ENCODE measurements at places on chromosomes 1 and 21. TPM values are rescaled to one million over a fixed set of nuclear protein-coding genes. Genes with fewer than 3 reads are reported as not detected.

S100A2 gene
- total RNA-seq: not detected

RNU1-1 gene
- total RNA-seq: 3,278 TPM

DNA sequence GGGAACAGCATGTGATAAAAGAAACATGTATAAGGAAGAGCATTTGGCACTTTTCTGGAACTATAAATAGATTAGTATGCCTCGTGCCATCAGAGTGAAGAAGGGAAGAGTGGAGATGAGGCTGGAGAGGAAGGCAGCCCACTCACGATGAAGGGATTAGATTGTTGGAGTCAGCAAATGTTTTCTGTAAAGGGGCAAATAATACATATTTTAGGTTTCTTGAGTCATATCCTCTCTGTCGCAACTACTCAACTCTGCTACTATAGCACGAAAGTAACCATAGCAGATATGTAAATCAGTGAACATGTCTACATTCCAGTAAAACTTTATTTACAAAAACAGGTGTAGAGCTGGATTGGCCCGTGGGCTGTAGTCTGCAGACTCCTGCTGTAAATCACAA is 147.8 kb downstream of the TENT5C start:
- peaks cover 7% of the 10 kb centered on the region for H3K27me3 ChIP-seq
- peak overlapping the region; percentile 34 for H3K4me3 ChIP-seq
- no peak for DNase-seq
- no peaks in the 10 kb centered on the region for H3K36me3 ChIP-seq
- H3K4me1 ChIP-seq: peaks cover 4% of the 10 kb centered on the region
- no peak overlapping the region for H3K27ac ChIP-seq

GRCh38 chr1:75796376-75797272 is at the start of gene MSH4:
MSH4 (plus strand) TSS chr1:75796882; CDS start chr1:75796986, 104 bp downstream.
- H3K4me1 ChIP-seq: no peaks in the 10 kb centered on the region
- no peak for DNase-seq
- no peaks in the 10 kb centered on the region for H3K27me3 ChIP-seq
- H3K4me3 ChIP-seq: no peak within 1 kb of the TSS
- H3K36me3 ChIP-seq: peaks cover 46% of the 10 kb centered on the region

- no peaks in the 10 kb centered on the region for H3K27me3 ChIP-seq
- H3K4me1 ChIP-seq: no peaks in the 10 kb centered on the region
- no peaks in the 10 kb centered on the region for H3K36me3 ChIP-seq
- H3K27ac ChIP-seq: no peak overlapping the region
- H3K4me3 ChIP-seq: no peak overlapping the region
- DNase-seq: no peak
These were observed 91.7 kb downstream of the NAV1 start for GRCh38 chr1:201630582-201630981.

GRCh38 chr1:118986555-118987467 is 1.3 kb downstream of the TBX15 start:
- DNase-seq: no peak
- peaks cover 46% of the 10 kb centered on the region for H3K27me3 ChIP-seq
- H3K4me1 ChIP-seq: no peaks in the 10 kb centered on the region
- H3K4me3 ChIP-seq: no peak overlapping the region

- H3K27me3 ChIP-seq: no peaks in the 10 kb centered on the region
- no peaks in the 10 kb centered on the region for H3K36me3 ChIP-seq
- no peak overlapping the region for H3K27ac ChIP-seq
- no peak overlapping the region for H3K4me3 ChIP-seq
- peak; percentile 50 for DNase-seq
These were observed 11.4 kb upstream of the KCNA3 start for GRCh38 chr1:110686188-110686587.

DNA sequence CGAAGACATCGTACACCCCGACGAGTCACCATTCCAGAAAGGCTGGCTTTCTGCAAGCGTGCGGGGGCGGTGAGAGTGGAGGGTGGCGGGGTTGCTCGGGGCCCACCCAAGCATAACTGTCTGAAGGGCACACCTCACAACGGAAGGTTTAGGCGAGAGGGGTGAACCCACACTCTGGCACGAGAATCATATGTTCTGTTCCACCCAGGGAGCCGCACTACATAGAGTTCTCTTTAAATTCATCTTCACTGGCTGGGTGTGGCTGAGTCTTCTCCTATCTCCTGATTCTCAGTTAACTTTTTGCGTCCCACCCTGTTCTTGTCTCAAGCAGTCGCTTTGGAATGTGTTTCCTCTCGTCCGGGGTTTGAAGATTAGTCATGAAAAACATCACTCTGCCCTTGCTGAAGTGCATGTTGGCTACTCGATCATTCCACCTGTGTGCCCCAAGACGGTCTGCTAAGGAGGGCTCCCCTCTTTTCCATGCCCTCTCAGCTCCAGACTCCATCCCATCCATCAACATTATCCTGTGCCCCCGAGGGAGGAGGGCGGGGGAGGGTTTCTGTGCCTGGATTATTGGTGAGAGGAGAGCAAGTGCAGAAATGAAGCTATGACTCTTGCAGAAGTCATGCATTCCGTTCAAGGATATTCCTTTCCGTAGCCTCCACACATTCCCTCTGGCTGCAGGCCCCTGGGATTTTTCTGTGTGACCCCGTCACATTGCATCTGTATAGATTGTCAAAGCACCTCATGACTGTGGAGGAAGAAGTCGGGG is 53.5 kb upstream of the CD34 start:
- no peak overlapping the region for H3K4me3 ChIP-seq
- no peak overlapping the region for H3K27ac ChIP-seq
- H3K27me3 ChIP-seq: peaks cover 9% of the 10 kb centered on the region
- H3K36me3 ChIP-seq: no peaks in the 10 kb centered on the region
- peaks cover 10% of the 10 kb centered on the region for H3K4me1 ChIP-seq
- DNase-seq: no peak

DNA sequence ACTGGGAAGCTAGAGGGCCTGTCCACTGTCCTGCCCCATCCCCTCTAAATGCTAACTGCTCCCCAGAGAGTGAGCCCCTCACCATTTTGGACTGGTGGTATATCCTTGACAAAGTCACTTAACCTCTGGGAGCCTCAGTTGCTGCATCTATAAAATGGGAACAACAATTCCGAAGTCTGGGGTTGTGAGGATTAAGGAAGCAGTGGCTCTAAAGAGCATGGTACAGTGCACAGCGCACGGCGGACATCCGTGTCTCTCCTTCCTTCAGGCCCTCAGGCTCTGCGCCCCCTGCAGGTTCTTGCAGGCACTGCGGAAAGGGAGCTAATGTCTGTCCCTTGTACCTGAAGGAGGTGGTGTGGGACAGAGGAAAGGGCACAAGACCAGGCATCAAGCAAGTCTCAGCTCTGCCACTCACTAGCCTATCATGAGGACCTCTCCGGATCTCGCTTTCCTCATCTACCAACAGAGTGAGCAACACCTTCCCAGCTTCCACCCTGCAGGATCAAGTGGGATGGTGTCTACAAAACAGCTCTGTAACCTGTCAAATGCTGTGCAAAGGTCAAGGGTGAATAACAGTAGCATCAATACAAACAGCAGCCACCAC is 20.1 kb downstream of the ECE1 start:
- H3K4me1 ChIP-seq: peaks cover 8% of the 10 kb centered on the region
- H3K27ac ChIP-seq: peak overlapping the region; percentile 37
- DNase-seq: peak; percentile 66
- peaks cover 91% of the 10 kb centered on the region for H3K36me3 ChIP-seq

SIM2 gene
- not detected for total RNA-seq

AKT3 gene
- total RNA-seq: 84.2 TPM

DNA sequence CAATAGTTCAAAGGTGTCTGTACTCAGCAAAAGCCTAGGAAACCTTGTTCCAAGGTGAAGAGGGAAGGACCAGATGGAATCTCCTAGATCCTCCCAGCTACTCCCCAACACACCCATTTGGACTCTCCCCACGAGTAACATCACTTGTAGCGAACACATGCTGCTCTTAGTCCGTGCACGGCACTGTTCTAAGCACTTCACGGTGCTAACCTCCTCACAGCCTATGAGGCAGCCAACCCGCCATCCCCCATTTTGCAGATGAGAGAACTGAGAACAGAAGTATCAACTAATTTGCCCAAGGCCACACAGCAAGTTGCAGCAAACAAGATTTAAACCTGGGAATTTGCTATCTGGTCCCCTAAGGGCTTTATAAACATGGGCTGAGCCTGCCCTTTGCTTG is 24.3 kb downstream of the MRPL37 start:
- H3K4me1 ChIP-seq: no peaks in the 10 kb centered on the region
- peaks cover 23% of the 10 kb centered on the region for H3K36me3 ChIP-seq
- no peak overlapping the region for H3K27ac ChIP-seq
- no peak overlapping the region for H3K4me3 ChIP-seq
- no peak for DNase-seq
- H3K27me3 ChIP-seq: no peaks in the 10 kb centered on the region

GRCh38 chr1:78519446-78519845 is 28.7 kb downstream of the PTGFR start:
- no peaks in the 10 kb centered on the region for H3K27me3 ChIP-seq
- no peak overlapping the region for H3K27ac ChIP-seq
- DNase-seq: no peak
- no peaks in the 10 kb centered on the region for H3K36me3 ChIP-seq
- no peak overlapping the region for H3K4me3 ChIP-seq

DNA sequence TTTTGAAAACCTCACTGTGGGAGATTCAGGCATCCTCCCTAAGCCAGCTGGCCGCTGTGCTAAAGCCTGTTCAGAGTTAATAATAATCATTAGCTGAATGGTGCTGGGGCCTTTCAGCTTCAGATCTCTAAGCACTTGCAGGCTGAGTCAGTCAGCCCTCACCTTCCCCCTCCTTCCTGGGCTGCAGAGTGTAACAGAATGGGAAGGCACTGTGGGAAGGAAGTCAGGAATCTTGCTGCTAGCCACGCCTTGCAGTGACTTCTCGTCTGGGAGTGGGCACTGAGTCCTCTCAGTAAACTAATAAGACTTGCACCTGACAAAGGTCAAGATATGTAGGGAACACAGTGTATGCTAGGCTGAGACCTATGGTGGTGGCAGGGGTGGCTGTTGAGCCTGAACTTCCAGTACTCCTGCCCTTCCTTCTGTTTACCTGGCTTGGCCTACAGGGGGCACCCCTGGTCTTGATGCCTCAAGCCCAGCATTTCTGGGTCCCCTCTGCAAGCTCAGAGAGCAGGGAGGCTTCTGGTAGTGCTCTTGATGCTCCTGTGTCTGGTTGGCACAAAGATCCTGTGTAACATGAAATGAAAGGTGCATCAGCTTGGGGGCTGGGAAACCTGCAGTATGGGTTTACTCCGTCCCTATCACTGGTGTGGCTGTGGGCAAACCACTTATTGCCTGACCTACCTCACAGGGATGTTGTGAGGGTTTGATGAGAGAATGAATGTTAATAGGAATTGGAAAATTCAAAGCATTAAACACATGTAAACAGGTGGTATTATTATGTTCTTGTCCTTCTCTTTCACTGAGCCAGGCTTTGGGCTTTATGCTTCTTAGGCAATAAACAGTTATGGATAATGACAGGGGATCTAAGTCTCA is 6.0 kb downstream of the CYB561D1 start:
- DNase-seq: peak; percentile 50
- peaks cover 99% of the 10 kb centered on the region for H3K4me1 ChIP-seq
- H3K27ac ChIP-seq: peak overlapping the region; percentile 87
- H3K27me3 ChIP-seq: no peaks in the 10 kb centered on the region
- peaks cover 38% of the 10 kb centered on the region for H3K36me3 ChIP-seq

FAM72D gene
- not detected for total RNA-seq

TNFRSF8 gene
- total RNA-seq: 2.3 TPM

All from CD4-positive, CD25-positive, alpha-beta regulatory T cell (primary cell).